ENCODE measurements at places on chromosomes 4 and X.
A peak's percentile ranks its signal among the peaks of the same experiment; 100 is the strongest.

GRCh38 chr4:31580843-31581242, 860.7 kb downstream of the PCDH7 start:
- DNase-seq, result no peak

DNA sequence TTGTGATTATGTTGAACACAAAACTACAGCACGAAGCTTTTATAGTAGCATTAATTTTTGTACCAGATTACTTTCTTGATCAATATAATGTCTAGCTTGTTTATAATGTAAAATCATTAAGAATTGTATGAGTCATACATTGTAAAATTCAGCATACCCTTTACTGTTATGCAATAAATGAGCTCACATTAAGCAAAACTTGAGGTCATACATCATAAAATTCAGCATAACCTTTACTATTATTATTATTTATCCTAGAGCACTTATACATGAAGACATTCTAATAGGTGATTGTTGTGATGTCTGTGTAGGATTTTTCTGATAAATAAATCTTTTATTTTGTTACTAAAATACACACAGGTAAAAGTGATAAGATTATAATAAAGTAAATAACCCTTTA, 49.4 kb downstream of the DTHD1 start:
- DNase-seq, result no peak

DNA sequence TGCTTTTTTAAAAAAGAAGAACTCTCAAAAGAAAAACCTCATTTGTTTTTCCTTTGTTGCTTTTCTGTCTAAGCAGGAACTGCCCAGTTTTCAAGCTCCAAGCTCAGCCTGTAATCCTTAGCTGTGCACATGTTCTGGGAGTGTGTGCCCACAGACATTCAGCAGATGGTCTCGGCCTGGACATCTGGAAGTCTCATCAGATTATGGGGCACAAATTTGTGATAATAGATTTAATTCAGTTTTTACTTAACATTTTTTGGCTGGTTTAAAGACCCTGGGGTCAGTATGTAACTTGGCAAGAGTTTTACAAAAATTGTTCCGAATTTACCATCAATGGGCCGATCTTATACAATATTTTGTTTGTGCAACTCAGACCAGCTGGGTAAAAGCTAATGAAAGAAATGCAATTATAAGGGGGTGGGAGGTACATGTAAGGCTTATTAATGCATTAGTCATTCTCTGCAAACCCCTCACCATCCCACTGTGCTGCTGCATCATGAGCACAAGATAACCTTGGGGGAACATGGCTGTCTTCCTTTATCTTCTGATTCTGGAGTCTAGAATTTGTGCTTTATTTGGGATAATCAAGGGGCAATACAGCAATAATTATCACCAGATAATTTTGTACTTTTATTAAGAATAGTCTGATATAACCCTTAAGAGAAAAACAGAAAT, 86.9 kb upstream of the PHOX2B start:
- DNase-seq, result no peak

GRCh38 chr4:128454881-128455280, 167.3 kb upstream of the PGRMC2 start:
- DNase-seq, result no peak

DNA sequence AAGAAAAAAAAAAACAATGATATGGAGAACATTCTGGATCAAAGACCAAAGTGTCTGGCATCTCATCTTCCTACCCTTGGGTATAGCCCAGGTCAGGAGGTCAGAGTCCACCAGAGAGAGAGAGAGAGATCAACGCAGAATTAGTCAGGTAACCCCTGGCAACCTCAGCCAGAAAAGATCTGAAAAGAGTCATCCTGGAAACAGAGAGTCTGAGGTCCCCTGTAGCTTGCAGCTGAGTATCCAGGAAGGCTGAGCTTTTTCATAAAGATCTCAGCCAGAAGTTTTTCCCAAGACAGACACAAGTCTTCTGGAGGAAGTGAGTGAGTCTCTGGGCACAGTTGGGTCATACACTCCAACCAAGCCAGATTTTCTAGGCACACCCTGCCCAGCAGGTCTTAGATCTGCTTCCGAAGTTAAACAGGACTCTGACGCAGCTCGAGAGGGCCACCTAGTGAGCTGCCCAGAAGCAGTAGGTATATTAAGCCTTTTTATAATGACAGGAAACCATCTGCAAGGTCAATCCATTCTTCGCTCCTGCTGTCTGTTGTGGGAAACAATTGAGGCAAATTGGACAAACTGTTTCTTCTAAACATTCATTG, 35.7 kb downstream of the ACE2 start:
- peak; percentile 18 for DNase-seq

- DNase-seq, result no peak
Observed at GRCh38 chrX:79146640-79147390, 2.3 kb downstream of the GPR174 start.

DNA sequence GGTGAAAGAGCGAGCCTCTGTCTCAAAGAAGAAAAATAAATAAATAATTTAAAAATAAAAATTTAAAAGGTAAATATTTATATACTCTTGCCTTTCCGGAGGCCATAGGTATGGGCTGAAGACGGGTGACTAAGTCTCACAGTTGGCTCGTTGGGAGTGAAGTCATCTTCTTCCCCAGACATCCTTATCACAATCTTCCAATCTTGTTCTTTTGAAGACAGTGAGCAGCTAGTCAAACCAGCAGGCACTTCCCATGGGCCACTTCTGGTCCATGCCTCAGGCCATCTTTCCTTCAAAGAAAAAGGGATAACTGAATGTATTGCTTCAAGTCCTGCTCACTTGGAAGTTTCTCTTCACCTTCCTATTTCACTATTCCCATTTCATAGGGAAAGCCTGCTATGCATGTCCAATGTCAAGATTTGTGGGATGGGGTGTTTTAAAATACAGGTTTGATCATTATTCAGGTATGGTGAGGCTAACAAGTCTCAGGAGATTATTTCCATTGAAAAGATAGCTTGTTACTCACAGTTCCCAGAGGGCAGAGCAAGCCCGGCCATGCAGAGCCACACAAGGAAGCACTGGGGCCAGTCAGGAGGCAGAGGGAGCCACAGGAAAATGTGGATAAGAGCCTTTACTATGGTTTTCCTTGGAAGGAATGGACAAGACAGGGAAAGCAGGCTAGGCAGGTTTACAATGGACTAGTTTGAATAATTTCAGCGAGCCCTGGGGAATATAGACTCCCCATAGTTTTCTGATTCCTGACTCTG, 33.3 kb upstream of the VCX2 start:
- DNase-seq, result no peak

- no peak for DNase-seq
Observed at GRCh38 chrX:136711147-136711546, 63.2 kb downstream of the CD40LG start.

GRCh38 chr4:44025376-44026020, 423.1 kb downstream of the KCTD8 start:
- no peak for DNase-seq

- no peak for DNase-seq
Observed at GRCh38 chrX:10190367-10190766, 33.6 kb downstream of the CLCN4 start.

- DNase-seq, result no peak
Observed at GRCh38 chr4:2353222-2354107, 65.0 kb downstream of the ZFYVE28 start.

- no peak for DNase-seq
Observed at GRCh38 chrX:154074199-154074598, 23.3 kb downstream of the MECP2 start.

DNA sequence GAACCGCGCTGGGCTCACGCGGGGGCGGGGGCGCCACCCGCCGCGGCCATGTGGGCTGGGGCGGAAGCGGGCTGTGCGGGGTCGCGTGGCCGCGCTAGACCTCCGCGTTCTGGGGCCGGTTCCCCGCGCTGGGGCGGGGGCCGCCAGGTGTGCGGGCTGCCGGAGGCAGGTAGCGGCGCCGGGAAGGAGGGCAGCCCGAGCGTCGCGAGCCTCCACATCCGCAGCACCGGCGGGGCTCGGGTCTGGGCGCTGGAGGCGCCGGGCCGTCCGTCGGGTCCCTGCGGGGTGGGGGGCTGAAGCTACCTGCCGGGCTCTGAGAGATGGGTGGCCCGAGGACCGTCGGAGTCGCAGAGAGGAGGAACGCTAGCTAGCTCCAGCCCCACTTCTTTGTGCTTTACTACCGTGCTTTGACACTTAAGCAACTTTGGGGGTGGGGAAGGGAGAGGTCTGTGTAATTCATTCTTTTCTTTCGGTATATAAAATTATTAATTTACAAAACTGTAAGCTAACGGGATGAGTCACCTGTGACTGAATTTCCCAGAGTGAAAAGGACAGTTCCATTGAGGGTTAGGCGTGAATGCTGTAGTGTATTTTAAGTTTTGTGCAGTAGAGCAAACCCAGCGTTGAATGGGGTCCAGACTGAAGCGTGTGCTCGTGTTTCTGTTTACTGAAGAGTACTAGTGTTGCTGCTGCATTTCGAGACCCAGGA, 689 bp downstream of the METAP1 start:
- no peak for DNase-seq

- DNase-seq, result no peak
Observed at GRCh38 chrX:107574054-107574683, 54.1 kb upstream of the PRPS1 start.

DNA sequence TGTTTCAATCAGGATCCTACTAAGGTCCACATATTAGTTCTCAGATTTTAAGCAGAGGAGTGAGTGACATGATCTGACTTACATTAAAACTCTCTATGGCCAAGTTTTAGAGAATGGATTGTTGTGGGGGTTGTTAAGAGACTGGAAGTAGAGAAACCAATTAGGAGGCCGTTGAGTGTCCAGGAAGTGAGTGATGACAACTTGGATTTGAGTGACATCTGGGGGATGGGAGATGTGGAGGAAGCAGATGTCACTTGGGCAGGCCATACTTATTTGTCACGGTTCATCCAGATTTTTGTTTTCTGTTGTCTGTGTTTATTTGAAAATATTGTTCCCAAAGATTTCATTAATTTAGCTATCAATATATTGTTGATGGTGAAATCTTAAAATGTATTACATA, 28.3 kb downstream of the ADD1 start:
- no peak for DNase-seq

- DNase-seq, result no peak
Observed at GRCh38 chrX:22314211-22314610, 41.5 kb downstream of the CBLL2 start.

- DNase-seq, result no peak
Observed at GRCh38 chr4:102338405-102338804, 6.9 kb downstream of the SLC39A8 start.

DNA sequence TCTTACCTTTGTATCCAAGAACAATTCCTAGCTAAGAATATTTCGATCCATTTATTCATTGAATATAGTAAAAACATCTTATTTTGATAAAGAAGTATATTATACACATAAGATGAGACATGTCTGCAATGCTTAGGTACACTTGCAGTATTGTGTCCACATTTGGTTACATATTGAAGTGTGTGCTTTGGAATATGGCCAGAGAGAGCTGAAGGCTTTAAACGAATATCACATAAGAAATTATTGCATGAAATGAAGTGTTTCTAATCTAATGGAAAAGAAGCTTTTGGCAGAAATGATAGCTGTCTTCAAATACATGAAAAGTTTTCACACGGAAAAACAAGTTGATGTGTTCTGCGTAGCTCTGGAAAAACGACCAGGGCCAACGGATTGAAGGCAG, 516.1 kb upstream of the ZFP42 start:
- DNase-seq, result no peak

- DNase-seq, result no peak
Observed at GRCh38 chrX:18574591-18574990, 97.3 kb downstream of the RS1 start.

DNA sequence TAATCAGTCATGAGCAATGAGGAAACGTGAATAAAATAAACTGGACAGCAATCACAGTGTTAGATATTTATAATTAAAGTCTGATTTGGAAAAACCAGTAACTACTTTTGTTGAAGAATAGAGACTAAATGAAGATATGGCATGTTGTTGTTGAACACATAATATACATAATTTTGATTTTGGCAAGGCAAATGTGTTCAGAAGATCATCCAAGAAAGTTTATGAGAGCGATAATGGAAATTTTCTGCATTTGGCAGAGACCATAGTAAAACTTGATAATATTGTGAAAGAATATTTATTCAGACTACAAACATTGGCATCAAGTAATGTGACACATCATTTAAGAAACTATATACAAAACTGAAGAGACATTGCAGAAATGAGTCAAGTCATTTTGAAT, 620.7 kb downstream of the TMA16 start:
- DNase-seq, result no peak

DNA sequence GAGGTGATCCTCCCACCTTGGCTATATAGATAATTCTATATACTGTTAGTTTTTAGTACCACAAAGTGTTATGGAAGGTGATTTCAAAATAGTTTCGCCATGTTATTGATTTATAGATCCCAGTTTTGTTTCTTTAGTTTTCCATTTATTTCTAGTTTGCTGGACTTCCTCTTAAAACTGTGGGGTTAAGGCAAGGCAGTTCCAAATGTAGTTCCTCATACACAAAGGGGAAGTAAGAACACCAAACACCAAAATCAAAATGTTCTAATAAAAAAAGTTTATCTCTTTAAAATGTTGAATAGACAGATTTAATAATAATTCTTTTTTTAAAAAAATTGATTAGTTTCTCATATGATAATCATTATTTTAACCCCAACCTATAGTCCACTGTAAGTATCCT, 6.8 kb upstream of the CISD2 start:
- DNase-seq, result no peak

- DNase-seq, result no peak
Observed at GRCh38 chr4:160716551-160716950, 1447.2 kb downstream of the FSTL5 start.

DNA sequence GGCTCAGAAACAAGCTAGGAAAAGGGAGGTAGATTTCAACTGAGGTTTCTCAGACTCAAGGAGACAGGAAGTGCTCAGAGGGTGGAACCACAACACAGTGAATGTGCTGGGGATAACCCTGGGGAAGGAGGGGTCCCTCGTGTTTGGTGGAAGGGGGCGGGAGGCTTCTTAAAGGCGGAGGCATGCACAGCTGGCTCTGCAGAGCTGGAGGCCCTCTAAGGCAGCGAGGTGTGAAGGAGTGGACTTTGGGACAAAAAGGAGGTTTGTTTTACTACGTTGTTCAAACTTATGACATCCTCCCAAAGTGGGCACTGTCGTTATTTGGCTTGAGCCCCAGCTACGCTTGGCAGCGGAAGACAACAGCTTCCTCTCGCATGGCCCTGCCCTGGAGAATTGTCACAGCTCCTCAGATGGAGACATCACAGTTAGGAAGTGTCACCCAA, 21.7 kb upstream of the MTM1 start:
- DNase-seq, result no peak

DNA sequence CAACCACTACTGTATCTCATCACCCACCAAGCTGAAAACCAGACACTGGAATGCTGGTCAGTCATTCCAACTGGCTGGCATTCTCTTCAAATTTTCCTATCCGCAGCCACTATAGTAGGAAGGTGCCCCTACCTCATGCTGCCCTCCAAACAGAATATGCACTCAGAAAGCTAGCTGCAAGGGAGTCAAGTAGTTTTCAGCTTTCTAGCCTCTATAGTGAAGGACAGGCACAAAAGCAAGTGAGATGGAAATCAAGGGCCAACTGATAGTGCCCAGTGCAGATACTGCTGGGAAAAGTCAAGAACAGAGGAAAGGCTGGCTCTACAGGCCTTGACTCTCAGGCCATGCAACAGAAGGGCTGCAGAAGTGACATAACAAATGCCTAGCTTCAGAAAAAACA, 47.2 kb downstream of the BCOR start:
- DNase-seq, result no peak

GRCh38 chrX:148854306-148854705, 353.9 kb downstream of the AFF2 start:
- DNase-seq, result no peak
